ENCODE measurements at places on chromosomes 1 and 21. TPM values are rescaled to one million over a fixed set of nuclear protein-coding genes. Genes with fewer than 3 reads are reported as not detected.
A peak's percentile ranks its signal among the peaks of the same experiment; 100 is the strongest.

Gene TMEM52
- total RNA-seq = not detected

Gene LCE5A
- not detected for total RNA-seq

Gene PLXNA2
- 2.0 TPM for total RNA-seq

Gene GLMN
- total RNA-seq = 7.8 TPM

Gene ADARB1
- 22.9 TPM for total RNA-seq

Gene OR10Z1
- total RNA-seq = under 0.01 TPM

- H3K27me3 ChIP-seq = no peaks in the 10 kb centered on the region
- no peaks in the 10 kb centered on the region for H3K36me3 ChIP-seq
- H3K4me1 ChIP-seq = no peaks in the 10 kb centered on the region
- H3K27ac ChIP-seq = no peak overlapping the region
These were observed 17.4 kb downstream of the DNM3 start for GRCh38 chr1:171858696-171859095.

- H3K36me3 ChIP-seq = no peaks in the 10 kb centered on the region
- DNase-seq = no peak
- H3K4me3 ChIP-seq = no peak overlapping the region
- H3K4me1 ChIP-seq = no peaks in the 10 kb centered on the region
These were observed 12.0 kb downstream of the F11R start for GRCh38 chr1:161008869-161009510.

GRCh38 chr1:197774466-197775281 lies 606 bp downstream of the DENND1B start:
- DNase-seq = peak; percentile 61
- H3K4me3 ChIP-seq = peak overlapping the region; percentile 67
- peak overlapping the region; percentile 81 for H3K27ac ChIP-seq
- H3K4me1 ChIP-seq = peaks cover 9% of the 10 kb centered on the region
- H3K27me3 ChIP-seq = no peaks in the 10 kb centered on the region
- H3K36me3 ChIP-seq = no peaks in the 10 kb centered on the region

DNA sequence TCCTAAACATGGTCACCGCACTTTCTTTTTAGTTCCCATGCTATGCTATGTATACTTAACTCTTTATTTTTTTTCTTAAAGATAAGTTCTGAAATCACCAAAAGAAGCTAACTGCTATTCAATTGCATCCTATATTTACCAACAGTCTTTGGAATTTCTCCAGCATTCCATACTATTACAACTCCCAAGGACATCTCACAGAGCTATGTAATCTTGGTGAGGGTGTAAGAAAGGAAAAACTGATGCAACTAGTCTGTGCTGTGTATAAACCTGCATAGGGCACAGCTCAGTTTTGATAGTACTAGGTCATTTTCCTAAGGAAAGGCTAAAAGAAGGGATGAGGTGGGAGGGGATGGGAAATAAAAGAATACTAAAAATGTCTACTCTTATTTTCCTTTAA lies 78.0 kb downstream of the PTPN14 start:
- no peaks in the 10 kb centered on the region for H3K27me3 ChIP-seq
- H3K27ac ChIP-seq = no peak overlapping the region
- H3K4me3 ChIP-seq = no peak overlapping the region
- peak; percentile 81 for DNase-seq
- peaks cover 14% of the 10 kb centered on the region for H3K4me1 ChIP-seq
- no peaks in the 10 kb centered on the region for H3K36me3 ChIP-seq

DNA sequence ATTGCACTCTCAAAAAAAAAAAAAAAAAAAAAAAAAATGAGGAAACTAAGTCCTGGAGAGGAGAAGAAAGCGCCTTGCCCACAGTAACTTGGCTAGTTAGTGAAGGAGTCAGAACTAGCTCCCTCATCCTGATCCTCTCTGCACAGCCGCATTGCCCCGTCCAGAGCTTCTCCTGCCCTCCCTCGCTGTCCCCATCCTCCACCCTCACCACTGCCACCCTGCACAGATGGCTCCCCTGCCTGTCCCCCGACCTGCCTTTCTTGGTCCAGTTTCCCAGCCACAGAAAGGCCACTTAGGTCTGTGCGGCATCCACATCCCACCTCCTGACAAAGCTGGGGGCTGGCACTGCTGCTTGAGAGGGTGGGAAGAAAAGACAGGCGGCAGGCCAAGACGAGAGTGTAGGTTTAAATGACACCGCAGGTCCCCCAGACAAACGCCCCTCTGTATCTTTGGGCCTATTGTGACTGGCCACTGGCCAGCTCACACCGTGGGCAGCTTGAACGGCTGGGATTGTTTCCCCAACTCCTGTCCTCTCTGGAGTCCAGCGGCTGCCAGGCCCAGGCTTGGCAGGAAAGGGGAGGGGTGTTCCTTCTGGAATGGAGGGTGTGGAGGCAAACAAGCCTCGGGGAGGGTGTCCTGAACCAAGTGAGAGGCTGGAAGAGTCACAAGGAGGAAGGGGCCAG lies 20.2 kb downstream of the NCMAP start:
- H3K4me3 ChIP-seq = no peak overlapping the region
- no peaks in the 10 kb centered on the region for H3K36me3 ChIP-seq
- no peak for DNase-seq

DNA sequence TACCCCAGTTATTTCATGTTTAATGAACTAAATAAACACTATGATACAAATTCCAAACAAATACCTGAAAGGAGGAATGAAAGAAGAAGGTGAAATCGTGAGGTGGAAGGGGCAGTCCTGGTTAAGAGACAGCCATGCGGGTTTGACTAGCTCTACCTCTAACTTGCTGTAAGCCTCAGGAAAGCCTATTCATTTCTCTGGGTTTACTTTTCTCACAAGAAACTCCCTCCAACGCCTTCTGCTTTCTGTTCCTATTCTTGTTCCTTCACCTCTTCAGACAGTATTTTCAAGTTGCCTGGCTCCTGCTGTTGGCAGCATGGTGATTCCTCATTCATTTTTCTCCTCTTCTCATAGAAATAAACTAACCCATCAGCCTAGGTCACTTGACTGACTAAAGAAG lies 92.4 kb downstream of the NTPCR start:
- no peaks in the 10 kb centered on the region for H3K4me1 ChIP-seq
- H3K27ac ChIP-seq = no peak overlapping the region
- no peaks in the 10 kb centered on the region for H3K27me3 ChIP-seq
- H3K36me3 ChIP-seq = no peaks in the 10 kb centered on the region

- peak overlapping the region; percentile 70 for H3K4me3 ChIP-seq
- H3K27me3 ChIP-seq = no peaks in the 10 kb centered on the region
- H3K36me3 ChIP-seq = no peaks in the 10 kb centered on the region
- DNase-seq = peak; percentile 29
- no peak overlapping the region for H3K27ac ChIP-seq
These were observed 859.5 kb downstream of the USP25 start for GRCh38 chr21:16589006-16589898.

DNA sequence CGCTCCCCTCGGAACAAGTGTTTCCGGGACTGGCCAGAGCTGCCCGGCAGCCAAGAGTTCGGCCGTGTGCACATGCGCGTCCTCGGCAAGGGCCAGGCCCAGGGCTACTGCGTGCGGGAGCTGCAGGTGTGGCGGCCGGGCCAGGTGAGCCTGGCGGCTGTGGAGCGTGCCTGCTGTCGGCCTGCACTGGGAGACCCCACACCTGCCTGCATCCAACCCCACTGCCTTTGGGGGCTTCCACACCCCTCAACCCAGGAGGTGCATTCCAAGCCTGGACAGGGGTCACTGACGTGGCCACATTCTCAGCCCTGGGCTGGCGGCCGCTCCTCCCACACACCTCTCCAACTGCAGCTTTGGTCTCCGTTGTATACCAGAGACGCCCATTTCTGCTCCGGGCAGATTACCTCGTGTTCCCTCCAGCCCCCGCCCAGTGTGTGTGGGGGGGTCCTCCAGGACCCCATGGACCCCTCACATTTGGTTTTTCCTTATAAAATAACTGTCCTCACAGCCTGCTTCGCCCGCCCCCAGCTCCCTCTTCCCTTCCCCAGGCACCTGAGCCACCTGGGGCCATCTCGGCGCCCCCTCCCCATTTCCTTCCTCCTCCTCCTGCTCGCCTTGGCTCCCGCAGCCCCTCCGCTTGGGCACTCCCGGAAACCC lies 6.1 kb downstream of the RNF223 start:
- H3K4me1 ChIP-seq = peaks cover 8% of the 10 kb centered on the region
- H3K36me3 ChIP-seq = no peaks in the 10 kb centered on the region
- H3K4me3 ChIP-seq = no peak overlapping the region
- no peaks in the 10 kb centered on the region for H3K27me3 ChIP-seq
- no peak for DNase-seq

- no peaks in the 10 kb centered on the region for H3K36me3 ChIP-seq
- H3K27me3 ChIP-seq = no peaks in the 10 kb centered on the region
- H3K4me1 ChIP-seq = no peaks in the 10 kb centered on the region
These were observed 29.7 kb downstream of the CHODL start for GRCh38 chr21:18274370-18274769.

- DNase-seq = no peak
- no peaks in the 10 kb centered on the region for H3K36me3 ChIP-seq
- no peak overlapping the region for H3K27ac ChIP-seq
These were observed 14.3 kb downstream of the UMODL1 start for GRCh38 chr21:42085246-42086077.

DNA sequence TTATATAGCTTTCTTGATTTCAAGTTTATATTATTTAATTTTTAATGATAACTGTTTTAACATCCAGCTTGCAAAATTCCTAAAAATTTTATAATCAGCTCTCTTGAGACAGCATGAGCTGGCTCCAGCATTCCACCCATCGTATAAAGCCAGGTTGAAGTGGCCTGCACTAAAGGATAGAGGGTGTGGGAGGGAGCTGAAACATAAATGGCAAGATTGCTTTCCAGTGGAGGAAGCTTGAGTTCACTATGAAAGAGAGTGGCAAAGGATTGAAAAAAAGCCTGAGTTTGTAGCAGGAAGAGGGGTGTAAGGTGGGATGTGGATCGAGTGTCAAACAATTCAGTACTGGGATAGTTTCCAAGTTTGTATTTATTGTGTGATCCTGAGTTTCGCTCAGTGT lies 48.5 kb upstream of the ZNF644 start:
- DNase-seq = no peak
- no peaks in the 10 kb centered on the region for H3K4me1 ChIP-seq
- no peaks in the 10 kb centered on the region for H3K27me3 ChIP-seq
- no peak overlapping the region for H3K4me3 ChIP-seq
- H3K36me3 ChIP-seq = no peaks in the 10 kb centered on the region

DNA sequence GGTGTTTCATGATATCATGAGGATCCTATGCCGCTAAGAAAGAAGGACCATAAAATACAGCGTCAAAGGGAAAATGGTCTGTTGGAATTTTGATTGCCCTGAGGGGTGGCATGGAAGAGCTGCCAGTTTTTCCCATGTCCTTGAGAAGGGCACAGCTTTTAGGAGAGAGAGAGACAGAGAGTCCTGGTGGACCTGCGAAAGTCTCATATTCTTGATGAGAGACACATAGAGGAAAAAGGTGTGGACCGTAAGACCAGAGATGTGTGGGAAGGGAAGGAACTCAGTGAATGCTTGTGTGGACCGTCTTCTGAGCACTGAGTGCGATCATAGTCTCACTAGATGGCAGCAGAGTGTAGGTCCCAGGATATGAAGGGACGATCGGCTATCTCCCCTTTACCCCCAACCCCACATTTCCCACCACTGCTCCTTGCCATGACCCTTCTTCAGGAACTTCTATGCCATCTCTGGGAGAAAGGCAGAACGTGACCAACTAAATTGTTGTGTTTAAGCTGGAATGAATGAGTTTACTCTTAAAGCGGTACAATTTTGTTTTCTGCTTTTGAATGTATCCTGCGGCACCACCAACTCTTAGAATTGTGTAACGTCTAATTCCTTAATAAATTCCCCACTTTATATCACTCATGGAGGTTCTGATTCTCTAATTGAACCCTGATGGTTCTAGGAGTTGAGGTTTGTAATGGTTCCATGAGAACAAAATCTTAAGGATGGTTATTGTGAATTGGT lies 117.7 kb downstream of the CTH start:
- no peaks in the 10 kb centered on the region for H3K27me3 ChIP-seq
- no peak overlapping the region for H3K4me3 ChIP-seq
- peak; percentile 24 for DNase-seq
- H3K36me3 ChIP-seq = no peaks in the 10 kb centered on the region
